CD4-positive, alpha-beta T cell treated with Interleukin-4 for 4 hours (primary cell): ENCODE measurements at places on chromosomes 5 and 9.
A peak's percentile ranks its signal among the peaks of the same experiment; 100 is the strongest.

- no peak for DNase-seq
These were observed 47.3 kb downstream of the PAX5 start for GRCh38 chr9:36986468-36987408.

GRCh38 chr5:54758038-54758437, 227.4 kb downstream of the ESM1 start:
- no peak for DNase-seq

DNA sequence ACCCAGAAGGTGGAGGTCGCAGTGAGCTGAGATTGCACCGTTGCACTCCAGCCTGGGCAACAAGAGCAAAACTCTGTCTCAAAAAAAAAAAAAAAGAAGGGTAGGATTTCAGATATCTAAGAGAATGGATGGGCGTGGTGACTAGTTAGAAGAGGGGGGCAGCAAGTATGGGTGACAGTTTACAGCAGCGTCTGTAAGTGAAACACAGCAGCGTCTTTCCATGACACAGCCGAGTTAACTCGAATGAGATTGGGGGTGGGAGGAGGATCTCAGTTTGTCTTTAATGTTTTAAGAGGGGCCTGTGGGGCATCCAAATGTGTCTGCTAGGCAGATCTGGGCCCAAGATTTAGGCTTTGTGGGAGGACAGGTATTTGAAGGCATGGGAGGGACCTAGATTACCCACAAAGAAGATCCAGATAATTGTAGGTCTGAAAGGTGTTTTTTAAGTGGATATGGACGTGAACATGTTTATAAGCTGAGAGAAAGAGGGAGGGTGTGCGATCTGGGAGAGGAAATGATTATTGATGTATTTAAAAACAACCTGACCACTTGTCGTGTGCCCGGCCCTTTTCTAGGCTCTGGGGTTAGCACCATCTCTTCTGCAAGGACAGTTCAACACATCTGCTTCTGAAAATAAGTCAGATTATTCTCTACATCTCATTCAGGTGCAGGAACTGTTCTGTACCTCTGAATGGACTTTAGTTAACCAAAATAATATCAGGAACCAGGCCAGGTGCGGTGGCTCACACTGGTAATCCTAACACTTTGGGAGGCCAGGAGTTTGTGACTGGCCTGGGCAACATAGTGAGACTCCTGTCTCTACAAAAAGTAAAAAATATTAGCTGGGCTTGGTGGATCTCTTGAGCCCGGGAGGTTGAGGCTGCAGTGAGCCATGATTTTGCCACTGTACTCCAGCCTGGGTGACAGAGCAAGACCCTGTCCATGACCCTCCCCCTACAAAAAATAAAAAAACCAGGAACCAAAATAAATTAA, 2.5 kb downstream of the CEP78 start:
- peak; percentile 30 for DNase-seq

DNA sequence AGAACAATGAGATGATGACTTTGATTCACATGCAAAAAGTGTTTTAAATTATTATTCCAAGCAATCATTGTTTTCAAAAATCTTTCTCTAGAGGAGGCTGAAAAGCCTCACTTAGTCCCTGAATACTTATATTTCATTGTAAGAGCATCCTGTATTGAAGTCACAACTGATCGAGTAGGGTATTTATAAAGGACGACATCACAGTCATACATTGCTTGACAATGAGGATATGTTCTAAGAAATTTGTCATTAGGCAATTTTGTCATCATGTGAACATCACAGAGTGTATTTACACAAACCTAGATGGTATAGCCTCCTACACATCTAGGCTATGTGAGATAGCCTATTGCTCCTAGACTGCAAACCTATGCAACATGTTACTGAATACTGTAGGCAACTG, 510.4 kb upstream of the RGMB start:
- DNase-seq = no peak

DNA sequence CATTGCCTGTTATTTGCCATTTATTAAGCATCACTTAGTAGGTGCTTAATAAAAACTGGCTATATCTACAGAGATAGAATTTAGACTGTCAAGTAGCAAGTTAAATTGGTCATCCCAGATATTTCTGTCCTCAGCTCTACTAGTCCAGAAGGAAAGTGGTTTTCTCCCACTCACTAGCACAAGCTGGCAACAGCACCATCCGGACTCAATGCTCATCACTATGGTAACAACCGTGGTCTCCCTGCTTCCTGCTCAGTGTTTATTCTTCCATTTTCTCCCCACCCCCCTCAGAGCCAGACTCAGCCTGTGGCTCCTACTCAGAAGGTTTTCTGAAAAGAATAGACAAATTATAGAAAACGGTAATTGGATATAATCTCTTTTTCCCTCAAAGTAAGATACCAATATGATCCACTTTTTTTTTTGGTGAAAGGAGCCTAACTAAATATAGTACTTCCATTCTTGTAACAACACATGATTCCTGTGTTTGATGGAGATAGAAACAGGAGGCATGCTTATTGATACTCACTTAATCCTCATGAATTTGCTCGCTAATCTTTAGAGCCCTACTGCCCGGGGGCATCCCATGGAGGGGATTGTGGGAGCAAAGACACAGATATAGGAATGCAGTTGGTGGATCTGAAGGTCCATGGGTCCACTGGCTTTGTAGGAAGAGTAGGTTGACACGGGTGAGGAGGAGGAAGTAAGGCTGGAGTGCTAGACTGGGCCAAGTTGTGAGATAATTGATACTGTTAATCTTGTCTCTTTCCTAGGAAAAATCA, 191.4 kb downstream of the MAN2A1 start:
- no peak for DNase-seq
